Activated CD4-positive, alpha-beta T cell treated with anti-CD3 and anti-CD28 coated beads, Interleukin-2, amount 10 ng/mL, durations not matched to agents 7 days and 5 days (primary cell): ENCODE measurements at places on chromosomes 4 and X. TPM values are rescaled to one million over a fixed set of nuclear protein-coding genes. Genes with fewer than 3 reads are reported as not detected.

- H3K36me3 ChIP-seq, result no peaks in the 10 kb centered on the region
- H3K27me3 ChIP-seq, result no peaks in the 10 kb centered on the region
- H3K4me3 ChIP-seq, result no peak overlapping the region
- H3K27ac ChIP-seq, result no peak overlapping the region
- H3K4me1 ChIP-seq, result no peaks in the 10 kb centered on the region
Measured at GRCh38 chr4:106629268-106629625, 260.7 kb upstream of the GIMD1 start.

DNA sequence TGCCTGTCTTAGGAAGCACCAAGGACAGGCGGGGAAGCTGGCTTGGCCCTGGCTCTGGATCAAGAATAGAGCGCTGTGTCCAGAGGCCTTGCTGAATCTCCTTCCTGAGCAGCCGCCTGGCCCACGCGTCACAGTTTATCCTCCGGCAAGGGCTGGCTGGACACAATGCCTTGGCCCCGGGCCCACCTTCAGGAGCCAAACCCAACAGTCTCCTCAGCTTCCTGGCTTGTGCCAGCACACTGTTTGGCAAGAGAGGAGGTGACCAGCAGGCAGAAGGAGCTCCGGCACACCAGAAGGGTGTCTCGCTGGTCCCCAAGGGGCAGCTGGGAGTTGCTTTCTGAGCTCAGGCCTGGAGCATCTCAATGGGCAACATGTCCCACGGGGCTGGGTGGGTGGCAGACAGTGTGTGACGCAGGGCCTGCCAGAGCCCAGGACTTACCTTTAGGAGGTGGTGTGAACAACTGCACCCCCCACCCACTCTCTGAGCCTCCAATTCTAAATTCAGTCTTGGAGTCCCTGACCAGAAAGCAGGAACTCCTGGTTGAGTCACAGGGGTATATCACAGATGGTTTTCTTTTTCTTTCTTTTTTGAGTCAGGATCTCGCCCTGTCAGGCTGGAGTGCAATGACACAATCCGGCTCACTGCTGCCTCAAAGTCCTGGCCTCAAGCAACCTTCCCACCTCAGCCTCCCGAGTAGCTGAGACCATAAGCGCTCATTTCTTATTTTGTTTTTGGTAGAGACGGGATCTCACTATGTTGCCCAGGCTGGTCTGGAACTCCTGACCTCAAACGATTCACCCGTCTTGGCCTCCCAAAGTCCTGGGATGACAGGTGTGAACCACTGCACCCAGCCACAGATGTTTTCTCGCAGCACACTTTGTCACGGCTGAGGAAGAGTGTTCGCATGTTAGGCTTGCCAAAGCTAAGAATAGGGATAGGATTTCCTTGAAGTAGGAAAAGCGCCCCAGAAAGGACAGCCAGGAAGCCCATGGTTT is 361.2 kb downstream of the BCOR start:
- no peak for DNase-seq
- no peak overlapping the region for H3K27ac ChIP-seq
- H3K4me1 ChIP-seq, result peaks cover 5% of the 10 kb centered on the region
- no peaks in the 10 kb centered on the region for H3K27me3 ChIP-seq
- H3K36me3 ChIP-seq, result no peaks in the 10 kb centered on the region
- H3K4me3 ChIP-seq, result no peak overlapping the region

- peaks cover 5% of the 10 kb centered on the region for H3K27me3 ChIP-seq
- no peak for DNase-seq
- no peaks in the 10 kb centered on the region for H3K4me1 ChIP-seq
- H3K27ac ChIP-seq, result no peak overlapping the region
Measured at GRCh38 chr4:7675612-7676320, 241.0 kb upstream of the PSAPL1 start.

DNA sequence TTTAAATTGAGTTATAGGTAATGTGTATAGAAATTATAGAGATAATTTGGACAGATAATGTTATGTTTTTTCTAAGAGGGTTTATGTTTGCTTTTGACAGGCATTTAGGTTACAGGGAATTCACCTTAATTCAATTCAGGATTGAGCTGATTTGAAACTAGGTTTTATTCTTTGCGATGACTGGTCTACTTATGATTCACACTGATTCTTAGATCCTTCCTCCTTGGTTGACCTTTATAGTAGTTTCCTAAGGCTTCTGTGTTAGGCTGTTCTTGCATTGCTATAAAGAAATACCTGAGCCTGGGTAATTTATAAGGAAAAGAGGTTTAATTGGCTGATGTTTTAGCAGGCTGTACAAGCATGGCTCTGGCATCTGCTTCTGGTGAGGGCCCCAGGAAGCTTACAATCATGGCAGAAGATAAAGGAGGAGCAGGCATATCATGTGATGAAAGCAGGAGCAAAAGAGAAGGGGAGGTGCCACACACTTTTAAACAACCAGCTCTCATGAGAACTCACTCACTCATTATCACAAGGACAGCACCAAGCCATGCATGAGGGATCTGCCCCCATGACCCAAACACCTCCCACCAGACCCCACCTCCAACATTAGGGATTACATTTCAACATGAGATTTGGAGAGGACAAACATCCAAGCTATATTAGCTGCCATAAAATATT is 155.0 kb upstream of the SFRP2 start:
- no peak overlapping the region for H3K4me3 ChIP-seq
- H3K36me3 ChIP-seq, result peaks cover 2% of the 10 kb centered on the region
- DNase-seq, result no peak

DNA sequence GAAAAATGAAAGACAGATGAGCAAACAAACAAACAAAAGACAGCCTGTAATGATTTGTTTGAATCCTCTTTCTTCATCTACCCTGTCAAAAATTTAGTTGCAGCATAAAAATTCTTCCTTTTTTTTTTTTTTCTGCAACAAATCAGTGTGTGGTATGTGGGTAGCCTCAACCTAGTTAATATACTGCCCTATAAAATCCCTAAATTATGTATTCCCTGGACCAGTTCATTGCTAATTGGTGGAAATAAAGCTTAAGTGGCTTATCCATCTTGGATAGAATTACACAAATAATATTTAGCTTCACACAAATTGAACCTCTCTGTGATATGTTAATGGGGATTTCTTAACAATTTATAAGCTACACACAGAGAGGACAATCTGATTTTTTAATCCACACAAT is 208.4 kb downstream of the NDST4 start:
- no peak for DNase-seq
- H3K27me3 ChIP-seq, result no peaks in the 10 kb centered on the region
- no peaks in the 10 kb centered on the region for H3K36me3 ChIP-seq
- H3K27ac ChIP-seq, result no peak overlapping the region
- no peak overlapping the region for H3K4me3 ChIP-seq
- H3K4me1 ChIP-seq, result no peaks in the 10 kb centered on the region

ADH7 gene
- total RNA-seq, result not detected
